ENCODE measurements at places on chromosomes 3 and 15. TPM values are rescaled to one million over a fixed set of nuclear protein-coding genes. Genes with fewer than 3 reads are reported as not detected.

Gene GP5
- not detected for total RNA-seq

Gene ETV5
- 24.8 TPM for total RNA-seq

Gene FBXL2
- total RNA-seq, result 21.3 TPM

Gene FEM1B
- total RNA-seq, result 75.5 TPM

Gene IGSF11
- total RNA-seq, result not detected

Gene KNG1
- total RNA-seq, result not detected

Gene GOLGA6D
- not detected for total RNA-seq

Gene RFC4
- total RNA-seq, result 6.5 TPM

Gene GOLGA8S
- total RNA-seq, result not detected
